ENCODE measurements at places on chromosomes 2 and 18.

GRCh38 chr2:240918258-240919091 is 12.3 kb downstream of the CROCC2 start:
- DNase-seq, result peak; percentile 3

- DNase-seq, result no peak
Measured at GRCh38 chr2:173431191-173431590, 76.5 kb downstream of the CDCA7 start.

DNA sequence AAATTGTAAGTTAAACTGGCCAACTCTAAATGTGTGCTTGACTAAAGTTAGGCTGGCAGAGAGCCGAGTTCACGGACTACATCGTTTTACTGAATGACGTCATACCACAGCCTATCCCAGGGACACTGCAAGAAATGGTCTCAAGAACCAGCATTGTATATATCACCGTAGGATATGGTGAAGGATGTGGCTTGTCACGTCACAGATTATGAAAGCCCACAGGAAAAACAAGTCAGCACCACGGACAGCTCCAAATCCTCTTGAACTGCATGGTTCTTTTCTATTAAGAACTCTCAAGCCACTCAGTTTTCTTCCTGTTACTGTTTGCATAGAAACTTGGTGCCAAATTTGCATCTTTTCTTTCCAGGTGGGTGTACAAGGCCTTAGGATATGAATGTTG is 85.1 kb upstream of the ACAA2 start:
- DNase-seq, result peak; percentile 57

- no peak for DNase-seq
Measured at GRCh38 chr18:30175621-30176225, 866.8 kb downstream of the DSC3 start.

DNA sequence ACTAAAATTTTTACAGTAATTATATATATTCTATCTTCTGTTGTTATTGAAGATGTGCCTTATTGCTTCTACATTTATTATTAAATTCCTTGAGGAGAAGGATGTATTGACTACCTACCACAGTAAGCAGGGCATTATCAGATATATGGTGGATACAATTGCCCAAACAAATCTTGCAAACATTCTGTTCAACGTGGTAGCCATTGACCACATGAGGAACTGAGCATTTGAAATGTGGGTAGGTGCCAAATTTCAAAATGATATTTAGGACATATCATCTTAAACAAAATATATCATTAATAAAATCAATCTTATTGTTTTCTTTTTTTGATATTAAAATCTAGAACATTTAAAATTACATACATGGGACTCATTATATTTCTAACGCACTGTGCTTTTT is 11.1 kb downstream of the SCN3A start:
- DNase-seq, result no peak

- no peak for DNase-seq
Measured at GRCh38 chr2:15273452-15273851, 287.7 kb downstream of the NBAS start.

DNA sequence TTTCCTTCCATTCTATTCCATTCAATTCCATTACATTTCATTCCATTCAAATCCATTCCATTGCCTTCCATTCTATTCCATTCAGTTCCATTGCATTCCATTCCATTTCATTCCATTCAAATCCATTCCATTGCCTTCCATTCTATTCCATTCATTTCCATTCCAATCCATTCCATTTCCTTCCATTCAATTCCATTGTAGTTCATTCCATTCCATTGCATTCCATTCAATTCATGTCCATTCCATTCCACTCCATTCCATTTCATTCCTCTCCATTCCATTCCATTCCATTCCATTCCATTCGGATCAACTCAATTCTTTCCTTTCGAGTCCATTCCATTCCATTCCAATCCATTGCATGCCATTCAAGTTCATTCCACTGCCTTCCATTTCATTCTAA is 1128.3 kb downstream of the RPIA start:
- DNase-seq, result no peak

DNA sequence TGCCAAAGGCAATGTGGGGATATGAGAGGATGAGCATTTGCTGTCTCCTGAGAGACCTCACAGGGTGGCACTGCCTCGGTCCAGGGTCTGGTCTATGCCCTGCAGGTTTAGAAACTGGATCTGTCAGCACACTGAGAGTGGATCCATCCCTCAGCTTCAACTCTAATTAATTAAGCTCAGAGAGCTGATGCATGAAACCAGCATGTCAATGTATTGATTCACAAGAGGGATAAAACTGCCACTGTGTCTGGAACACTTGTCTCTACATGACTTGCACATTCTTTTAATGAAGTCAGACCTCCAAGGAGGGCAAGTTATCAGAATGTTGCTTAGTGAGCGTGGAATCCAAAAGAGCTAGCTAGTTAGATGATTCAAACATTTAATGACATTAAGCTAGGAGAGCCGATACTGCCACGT is 22.5 kb upstream of the POLE4 start:
- DNase-seq, result no peak

DNA sequence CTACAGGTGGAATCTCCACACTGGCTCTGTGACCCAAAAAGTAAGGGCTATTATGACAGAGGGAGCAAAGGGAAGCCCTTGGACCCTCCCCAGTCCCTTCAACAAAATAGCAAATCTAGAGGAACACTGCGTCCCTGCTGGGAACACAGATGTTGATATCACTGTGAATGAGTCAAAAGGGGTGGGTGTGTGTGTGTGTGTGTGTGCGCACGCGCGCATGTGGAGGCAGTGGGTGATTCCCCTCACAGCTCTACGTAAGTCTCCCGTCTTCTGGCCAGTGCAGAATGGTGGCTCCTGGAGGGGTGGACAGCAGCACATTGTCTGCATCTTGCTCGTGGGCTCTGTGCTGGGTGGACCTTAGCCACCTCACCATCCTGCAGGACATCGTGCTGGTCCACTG is 7.8 kb upstream of the C2orf72 start:
- no peak for DNase-seq

- no peak for DNase-seq
Measured at GRCh38 chr2:1721706-1722646, 22.3 kb downstream of the PXDN start.

DNA sequence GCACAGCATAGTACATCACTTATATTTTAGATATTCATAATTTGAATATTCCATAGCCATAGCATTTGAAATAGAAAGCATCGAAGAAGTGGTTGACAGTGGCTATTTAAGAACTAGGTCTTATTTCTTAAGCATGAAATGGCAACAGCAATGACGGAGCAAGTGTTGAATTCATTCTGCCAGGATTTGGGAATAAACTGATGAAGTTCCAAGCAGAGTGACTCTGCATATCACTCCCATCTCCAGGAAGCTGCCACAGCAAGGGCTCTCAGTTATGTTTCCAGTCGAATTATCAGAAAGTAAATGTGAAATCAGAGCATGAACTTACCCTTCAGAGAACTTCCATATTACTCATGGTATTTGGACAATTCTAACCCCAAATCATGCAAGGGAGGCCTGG is 208.1 kb downstream of the IKZF2 start:
- DNase-seq, result no peak

DNA sequence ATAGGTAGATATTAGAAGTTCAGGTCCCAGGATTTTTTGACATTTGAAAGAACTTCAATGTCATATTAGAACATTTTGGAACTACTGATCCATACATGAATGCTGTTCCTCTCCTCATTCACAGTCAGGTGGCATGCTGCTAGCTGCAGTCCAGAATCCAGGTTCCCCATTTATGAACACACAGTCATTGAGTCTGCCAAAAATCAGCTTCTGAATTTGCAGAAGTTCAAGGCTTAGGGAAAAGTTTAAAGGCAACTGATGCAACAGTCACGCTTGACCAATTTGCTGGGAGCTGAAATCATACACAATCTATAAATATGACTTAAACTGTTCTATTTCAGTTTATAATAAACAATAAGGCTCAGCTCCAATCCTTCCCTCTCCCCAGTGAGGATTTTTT is 17.3 kb upstream of the TTR start:
- no peak for DNase-seq

DNA sequence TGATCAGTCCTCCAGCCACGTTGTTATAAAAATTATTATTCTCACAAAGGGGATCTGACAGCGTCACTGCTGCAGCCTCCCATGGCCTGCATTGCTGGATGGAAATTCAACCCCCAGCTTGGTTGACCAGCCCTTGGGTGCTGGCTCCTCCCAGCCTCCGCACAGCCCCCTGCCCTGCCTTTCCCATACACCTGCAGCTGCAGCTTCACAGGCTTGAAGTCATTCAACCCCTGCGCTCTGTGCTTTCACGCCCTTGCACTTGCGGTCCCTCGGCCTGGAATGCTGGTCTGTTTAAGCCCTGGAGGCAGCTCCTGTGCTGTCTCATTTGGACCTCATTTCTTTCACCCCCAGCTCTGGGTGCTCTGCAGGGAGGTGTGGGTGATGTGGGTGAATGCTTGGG is 860 bp upstream of the CD8A start:
- DNase-seq, result no peak

GRCh38 chr2:241816431-241817121 is 7.6 kb downstream of the NEU4 start:
- no peak for DNase-seq

- DNase-seq, result no peak
Measured at GRCh38 chr18:12376034-12376753, 833 bp downstream of the AFG3L2 start.

DNA sequence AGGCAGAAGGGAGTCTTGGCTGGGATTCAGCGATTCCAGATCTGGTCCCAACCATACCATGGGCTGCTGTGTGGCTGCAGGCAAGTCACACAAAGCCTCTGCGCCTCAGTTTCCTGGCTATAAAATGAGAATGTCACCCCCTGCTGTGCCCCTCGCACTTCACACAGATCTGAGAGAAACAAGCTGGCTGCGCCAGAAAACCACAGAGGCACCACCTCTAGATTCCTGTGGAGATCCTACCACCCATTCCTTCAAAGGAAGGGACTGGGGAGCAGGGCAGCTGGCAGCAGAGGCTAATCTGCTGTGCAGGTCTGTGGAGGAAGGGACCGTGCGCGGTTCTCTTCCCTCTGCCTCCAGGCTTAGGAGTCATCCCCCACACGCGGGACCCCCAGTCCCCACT is 19.8 kb downstream of the NEURL3 start:
- peak; percentile 10 for DNase-seq

GRCh38 chr2:96463119-96463518 is 42.0 kb downstream of the NEURL3 start:
- DNase-seq, result no peak

DNA sequence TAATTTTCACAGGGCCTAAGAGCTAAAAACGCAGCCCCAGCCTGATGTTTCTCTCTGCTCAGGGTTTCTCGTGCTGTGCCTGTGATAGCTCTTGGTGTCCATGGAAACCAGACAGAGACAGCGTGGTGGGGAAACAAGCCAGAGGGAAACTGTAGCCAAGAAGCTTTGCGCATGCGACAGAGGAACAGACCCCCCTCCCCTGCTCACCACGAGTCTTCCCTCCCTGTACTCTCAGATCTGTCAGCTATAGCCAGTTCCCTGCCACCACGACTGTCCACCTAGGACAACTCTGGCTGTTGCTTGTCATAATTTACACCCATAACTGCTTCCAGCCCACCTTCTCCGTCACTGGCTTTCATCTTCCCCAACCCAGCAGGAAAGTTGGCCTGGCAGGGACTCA is 13.2 kb upstream of the DNAJC27 start:
- DNase-seq, result no peak

DNA sequence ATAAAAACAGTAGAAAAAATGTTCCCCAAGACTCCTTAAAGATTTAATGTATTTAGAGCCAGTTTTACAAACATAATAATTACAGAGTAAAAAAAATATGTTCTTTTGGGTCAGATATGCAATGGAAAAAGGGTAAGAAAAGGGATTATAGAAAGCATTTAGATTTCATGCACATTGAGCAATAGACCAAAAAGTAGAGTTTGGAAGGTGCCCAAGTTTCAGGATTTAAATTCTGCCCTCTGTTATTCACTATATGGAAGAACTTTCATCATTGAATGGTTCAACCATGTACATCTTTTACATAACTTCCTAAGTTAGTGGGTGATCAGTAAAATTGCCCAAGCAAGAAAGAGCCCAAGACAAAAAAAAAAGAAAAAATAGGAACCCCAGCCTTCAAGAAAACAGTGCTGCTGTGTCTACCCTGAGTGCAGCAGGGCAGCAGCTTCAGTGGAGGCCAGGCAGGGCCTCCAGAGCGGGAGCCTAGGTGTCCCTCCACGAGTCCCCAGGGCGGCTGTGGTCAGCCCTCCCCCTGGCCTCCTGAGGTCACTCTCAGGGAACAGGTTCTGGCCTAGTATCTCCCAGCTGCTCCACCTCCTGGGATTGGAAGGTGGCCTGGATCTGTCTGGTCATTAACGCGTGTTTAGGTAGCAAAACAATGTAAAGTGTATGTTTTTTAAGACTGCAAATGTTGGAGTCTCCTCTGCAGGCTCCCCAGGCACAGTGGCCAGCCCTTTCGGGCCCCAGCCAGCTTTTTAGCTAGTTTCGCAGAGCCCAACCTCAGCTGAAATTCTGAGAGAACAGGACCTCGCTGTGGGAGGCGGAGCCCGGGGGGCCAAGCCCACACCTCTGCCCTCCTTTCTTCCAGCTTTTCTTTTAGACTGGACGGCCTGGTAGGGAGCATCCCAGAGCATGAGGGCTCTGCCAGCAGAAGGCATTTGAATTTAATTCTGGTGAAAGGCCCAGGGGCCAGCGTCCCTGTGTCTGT is 77.3 kb downstream of the TEX51 start:
- DNase-seq, result no peak

DNA sequence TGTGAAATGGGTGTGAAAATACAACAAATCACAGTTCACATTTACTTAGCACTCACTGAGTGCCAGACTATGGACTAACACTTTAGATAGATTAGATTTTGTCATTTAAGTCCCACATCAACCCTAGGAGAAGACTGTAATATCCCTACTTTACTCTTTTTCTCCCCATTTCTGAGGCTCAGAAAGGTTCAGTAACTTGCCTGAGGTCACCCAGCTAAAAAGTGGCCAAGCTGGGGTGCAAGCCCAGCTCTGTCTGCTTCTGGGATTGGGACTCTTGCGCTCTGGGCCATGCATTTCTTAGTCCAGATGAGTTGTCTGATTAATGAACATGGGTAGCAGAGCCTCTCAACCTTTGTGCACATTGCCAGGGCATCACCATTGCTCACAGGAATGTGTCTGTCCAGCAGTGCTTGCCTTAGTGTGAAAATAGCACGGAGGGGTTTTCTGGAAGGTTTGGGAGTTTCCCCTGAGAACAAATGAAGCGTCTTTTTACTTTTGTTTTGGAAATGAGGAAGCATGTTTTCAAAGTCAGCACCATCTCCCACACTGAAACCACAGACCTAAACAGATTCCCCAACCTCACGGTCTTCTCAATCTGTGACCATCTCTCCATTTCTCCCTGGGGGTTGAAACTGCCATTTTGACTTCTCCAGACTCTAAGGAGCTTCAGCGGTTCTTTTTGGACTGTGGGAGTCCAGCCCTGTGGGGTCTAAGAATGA is 31.9 kb downstream of the NRP2 start:
- DNase-seq, result peak; percentile 43

DNA sequence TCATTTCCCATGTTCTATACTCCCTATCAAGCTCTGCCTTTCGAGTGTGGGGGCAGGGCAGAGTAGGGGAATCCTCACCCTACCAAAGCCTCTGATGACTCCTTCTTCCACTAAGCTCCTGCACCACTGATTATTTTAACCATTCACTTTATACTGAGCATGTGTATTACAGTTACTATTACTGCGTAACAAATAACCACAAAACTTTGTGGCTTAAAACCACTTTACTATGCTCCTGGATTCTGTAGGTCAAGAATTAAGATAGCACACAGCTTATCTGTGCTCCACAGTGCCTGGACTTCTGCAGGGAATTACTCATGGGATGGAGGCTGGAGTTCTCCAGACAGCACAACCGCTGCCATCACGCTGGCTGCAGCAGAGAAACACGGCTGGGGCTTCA is 117.4 kb upstream of the DNAJC10 start:
- DNase-seq, result no peak

- DNase-seq, result no peak
Measured at GRCh38 chr2:231421051-231421580, 25.6 kb downstream of the B3GNT7 start.

GRCh38 chr2:30455114-30455738 is 8.2 kb downstream of the LCLAT1 start:
- DNase-seq, result no peak
